Type B pancreatic cell (in vitro differentiated cells): ENCODE measurements at places on chromosomes 12 and 14.

GRCh38 chr12:68573406-68573805 is 37.3 kb upstream of the RAP1B start:
- H3K27me3 ChIP-seq: no peaks in the 10 kb centered on the region
- H3K27ac ChIP-seq: no peak overlapping the region
- H3K36me3 ChIP-seq: no peaks in the 10 kb centered on the region

DNA sequence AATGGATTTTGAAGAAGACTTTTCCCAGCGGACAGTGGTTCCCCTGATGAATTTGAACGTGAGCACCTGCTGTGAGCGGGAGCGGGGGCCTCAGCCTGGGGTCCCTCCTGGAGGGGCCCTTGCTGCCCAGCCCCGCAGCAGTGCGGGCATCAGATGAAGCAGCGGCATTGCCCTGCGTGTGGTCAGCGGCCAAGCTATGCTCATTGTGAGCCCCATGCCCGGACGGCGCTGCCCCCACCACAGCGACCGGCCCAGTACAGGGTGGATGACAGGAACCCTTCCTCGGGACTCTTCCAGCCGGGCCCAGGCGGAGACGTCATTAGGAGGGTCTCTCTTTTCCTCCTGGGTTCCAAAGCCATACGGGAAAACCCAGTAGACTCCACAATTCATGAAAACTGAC is 3.5 kb downstream of the LRCOL1 start:
- H3K27ac ChIP-seq: no peak overlapping the region
- no peak overlapping the region for H3K4me3 ChIP-seq
- no peaks in the 10 kb centered on the region for H3K36me3 ChIP-seq
- peaks cover 28% of the 10 kb centered on the region for H3K4me1 ChIP-seq

- DNase-seq: no peak
- no peaks in the 10 kb centered on the region for H3K4me1 ChIP-seq
- H3K36me3 ChIP-seq: no peaks in the 10 kb centered on the region
These were observed 1218.1 kb downstream of the GALC start for GRCh38 chr14:86774916-86775315.

DNA sequence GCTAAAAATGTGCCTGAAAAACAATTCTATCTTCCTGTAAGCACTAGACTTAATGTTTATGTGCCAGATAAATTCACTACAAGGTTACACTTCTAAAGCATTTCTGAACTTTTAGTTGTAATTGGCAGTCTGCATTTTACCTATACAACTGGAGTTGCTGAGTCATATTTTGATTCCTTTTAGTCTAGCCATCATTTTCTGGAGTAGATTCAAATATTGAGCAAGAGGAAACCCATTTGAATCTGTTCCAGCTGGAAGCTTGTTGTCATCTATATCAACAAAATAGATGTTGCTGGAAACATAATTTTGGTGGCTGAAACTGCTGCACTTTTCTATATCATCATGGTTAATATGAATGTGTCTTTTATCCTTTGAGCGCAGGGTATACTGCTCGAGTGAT is 122.2 kb upstream of the CCDC175 start:
- no peaks in the 10 kb centered on the region for H3K27me3 ChIP-seq
- DNase-seq: no peak
- no peaks in the 10 kb centered on the region for H3K36me3 ChIP-seq

DNA sequence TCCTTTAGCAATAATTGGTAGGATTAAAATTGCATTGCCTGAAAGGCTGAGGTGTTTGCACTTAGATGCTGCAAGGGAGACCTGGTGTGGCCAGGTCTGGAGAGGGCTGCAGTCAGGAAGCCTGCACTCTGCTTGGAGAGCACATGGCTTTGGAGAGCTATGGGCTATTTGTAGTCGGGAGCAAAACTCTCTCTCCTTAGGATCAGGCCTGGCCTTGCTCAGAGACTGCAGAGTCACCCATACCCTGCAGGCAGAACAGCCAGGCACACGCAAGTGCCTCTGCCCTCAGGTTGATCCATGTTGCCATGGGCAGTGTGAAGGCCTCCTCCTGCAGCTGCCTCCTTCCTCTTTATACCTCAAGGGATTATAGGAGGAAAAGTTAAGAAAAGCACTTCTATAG is 26.8 kb downstream of the CKB start:
- no peaks in the 10 kb centered on the region for H3K27me3 ChIP-seq
- DNase-seq: no peak
- H3K27ac ChIP-seq: no peak overlapping the region
- no peak overlapping the region for H3K4me3 ChIP-seq

GRCh38 chr12:41101806-41102205 is 86.3 kb upstream of the PDZRN4 start:
- H3K4me3 ChIP-seq: no peak overlapping the region
- H3K4me1 ChIP-seq: no peaks in the 10 kb centered on the region
- no peak for DNase-seq
- no peak overlapping the region for H3K27ac ChIP-seq

GRCh38 chr12:50018968-50019367 is 6.3 kb downstream of the RACGAP1 start:
- peaks cover 17% of the 10 kb centered on the region for H3K36me3 ChIP-seq
- peaks cover 34% of the 10 kb centered on the region for H3K4me1 ChIP-seq
- H3K27ac ChIP-seq: peak overlapping the region; percentile 0
- no peak overlapping the region for H3K4me3 ChIP-seq

DNA sequence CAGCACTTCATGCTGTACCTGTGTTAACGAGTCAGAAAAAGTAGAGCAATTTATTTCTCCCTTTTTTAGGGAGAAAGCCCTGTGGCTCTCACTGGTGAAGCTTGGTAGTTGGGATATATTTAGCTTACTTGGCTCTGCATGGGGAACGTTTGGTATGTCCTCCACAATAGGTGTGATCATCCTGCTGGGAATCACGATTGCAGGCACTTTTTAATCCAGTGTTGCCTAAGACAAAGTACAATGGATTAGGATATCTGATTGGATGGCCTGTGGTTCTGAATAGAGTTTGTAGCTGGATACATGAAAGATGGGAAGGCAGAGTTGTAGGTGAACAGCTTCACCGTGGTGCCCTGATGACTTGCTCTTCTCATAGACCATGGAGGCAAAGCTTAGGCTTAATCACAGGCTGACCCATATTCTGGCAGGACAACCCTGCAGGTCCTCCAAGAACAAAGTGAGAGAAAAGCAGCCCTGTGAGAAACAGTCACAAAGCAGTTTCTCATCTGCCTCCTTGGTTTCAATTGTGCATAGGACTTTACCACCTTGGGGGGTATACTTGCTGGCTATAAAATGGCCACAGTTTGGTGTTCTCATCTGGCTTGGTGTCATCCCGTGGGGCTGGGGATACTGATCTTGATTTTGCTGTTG is 7.5 kb downstream of the RESF1 start:
- H3K27ac ChIP-seq: peak overlapping the region; percentile 34
- H3K4me3 ChIP-seq: peak overlapping the region; percentile 8
- H3K36me3 ChIP-seq: peaks cover 81% of the 10 kb centered on the region
- H3K4me1 ChIP-seq: peaks cover 11% of the 10 kb centered on the region
- no peaks in the 10 kb centered on the region for H3K27me3 ChIP-seq

DNA sequence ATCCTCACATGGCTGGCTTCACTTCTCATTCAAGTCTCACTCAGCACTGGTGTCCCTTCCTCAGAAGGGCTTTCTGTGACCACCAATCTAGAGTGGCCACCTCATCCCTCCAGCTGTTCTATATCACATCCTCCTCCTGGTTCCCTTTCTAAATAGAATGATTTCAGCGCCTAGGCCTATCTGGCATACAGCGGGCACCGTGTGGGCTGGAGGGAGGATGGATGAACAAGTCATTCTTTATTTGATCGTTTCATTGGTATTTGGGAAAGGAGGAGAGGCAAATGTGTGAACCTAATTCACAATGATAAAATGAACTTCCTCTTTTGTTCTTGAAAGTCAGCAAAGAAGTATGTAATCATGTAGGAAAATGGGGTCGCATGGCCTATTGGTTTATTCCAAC is 394.2 kb downstream of the DPF3 start:
- DNase-seq: no peak
- H3K27ac ChIP-seq: no peak overlapping the region
- no peaks in the 10 kb centered on the region for H3K27me3 ChIP-seq
- no peaks in the 10 kb centered on the region for H3K4me1 ChIP-seq
- no peak overlapping the region for H3K4me3 ChIP-seq
- H3K36me3 ChIP-seq: no peaks in the 10 kb centered on the region

DNA sequence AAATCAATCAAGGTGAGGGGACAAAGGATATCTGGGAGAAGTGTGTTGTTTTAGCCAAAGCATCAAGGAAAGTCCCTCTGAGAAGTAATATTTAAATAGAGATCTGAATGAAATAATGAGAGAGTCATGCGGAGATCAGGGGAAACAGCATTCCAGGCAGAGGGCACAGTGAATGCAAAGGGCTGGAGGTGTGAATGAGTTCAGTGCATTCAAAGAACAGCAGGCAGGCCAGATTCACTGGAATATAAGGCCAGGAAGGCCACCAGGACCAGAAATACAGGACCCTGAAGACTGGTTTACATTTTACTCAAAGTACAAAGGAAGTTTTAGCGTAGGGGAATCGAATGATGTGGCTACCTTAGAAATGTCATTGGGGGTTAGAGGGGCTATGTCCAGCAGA is 436.2 kb upstream of the TMEM132C start:
- H3K4me1 ChIP-seq: no peaks in the 10 kb centered on the region
- no peaks in the 10 kb centered on the region for H3K36me3 ChIP-seq
- no peaks in the 10 kb centered on the region for H3K27me3 ChIP-seq
- no peak overlapping the region for H3K4me3 ChIP-seq
- DNase-seq: no peak

DNA sequence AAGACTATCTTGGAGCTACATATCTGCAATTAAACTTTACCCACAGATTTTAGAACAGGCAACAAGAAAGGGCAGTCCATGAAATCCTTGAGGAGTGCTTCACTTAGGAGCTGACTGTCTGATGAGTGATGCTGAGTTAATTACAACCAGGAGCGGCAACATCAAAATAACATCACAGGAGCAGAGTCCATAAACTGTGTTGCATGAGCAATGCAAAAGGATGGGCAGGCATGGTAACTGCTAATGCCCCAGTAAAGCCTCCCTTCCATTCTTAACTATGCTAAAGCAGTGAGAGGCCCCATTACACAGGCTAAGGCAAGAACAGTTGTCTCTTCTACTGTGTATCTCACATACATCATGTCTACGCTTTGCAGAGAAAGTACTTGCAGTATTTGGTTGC is 156.6 kb downstream of the PAX9 start:
- H3K4me1 ChIP-seq: peaks cover 19% of the 10 kb centered on the region
- H3K27me3 ChIP-seq: peaks cover 6% of the 10 kb centered on the region
- no peak overlapping the region for H3K27ac ChIP-seq
- H3K4me3 ChIP-seq: no peak overlapping the region

GRCh38 chr14:34081101-34081575 is 130.3 kb upstream of the EGLN3 start:
- peaks cover 24% of the 10 kb centered on the region for H3K4me1 ChIP-seq
- DNase-seq: no peak
- H3K27ac ChIP-seq: peak overlapping the region; percentile 6
- no peaks in the 10 kb centered on the region for H3K27me3 ChIP-seq
- no peaks in the 10 kb centered on the region for H3K36me3 ChIP-seq

DNA sequence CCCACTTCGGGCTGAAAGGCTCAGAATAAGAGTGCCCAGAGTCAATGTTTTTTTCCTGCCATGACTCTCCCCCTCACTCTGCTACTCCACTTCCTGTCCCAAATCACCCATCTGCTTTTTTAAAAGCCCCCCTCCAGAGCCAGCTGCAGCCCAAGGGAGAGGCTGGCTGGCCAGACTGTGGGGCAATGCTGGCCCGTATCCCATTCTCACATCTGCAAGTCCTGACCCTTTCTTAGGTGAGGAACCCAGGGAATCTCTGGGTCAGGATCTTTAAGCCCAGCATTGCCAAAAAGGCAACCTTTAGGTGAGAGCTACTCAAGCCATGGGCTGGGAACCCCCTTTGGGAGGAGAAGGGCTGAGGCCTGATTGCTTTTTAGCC is 1.7 kb upstream of the ITGA5 start:
- no peak overlapping the region for H3K27ac ChIP-seq
- no peak for DNase-seq
- peaks cover 40% of the 10 kb centered on the region for H3K4me1 ChIP-seq
- peak overlapping the region; percentile 74 for H3K4me3 ChIP-seq
- H3K36me3 ChIP-seq: no peaks in the 10 kb centered on the region
- peaks cover 77% of the 10 kb centered on the region for H3K27me3 ChIP-seq

DNA sequence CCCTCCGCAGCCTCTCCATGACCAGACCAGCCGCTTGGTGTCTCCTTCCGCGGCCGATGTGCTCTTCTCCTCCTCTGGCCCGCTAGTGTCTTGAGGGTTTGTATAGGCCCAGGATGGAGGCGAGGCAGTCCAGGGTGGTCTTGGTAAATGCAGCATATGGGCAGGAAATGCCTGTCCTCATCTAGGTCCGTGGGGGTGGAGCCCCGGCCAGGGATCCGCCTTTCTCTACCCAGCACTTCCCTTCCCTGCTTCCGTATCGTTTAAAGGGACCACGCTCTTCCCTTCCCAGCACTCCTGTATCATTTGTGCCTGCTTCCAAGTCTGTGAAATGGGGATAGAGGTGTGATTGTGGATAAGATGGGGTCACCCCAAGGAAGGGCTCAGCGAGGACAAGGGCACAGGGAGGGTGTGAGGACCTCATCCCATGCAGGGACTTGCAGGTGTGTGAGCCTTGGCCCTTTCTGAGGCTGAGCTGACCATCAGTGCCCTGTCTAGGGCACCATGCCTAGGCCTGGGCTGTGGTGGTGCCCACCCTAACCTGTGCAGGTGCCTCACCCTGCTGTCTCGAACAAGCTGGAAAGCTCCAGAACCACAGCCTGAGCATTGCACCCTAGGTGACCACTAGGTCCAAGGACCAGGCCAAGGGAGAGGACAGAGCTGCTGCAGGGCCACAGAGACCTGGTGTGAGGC is 326.8 kb upstream of the RTL1 start:
- no peaks in the 10 kb centered on the region for H3K27me3 ChIP-seq
- no peaks in the 10 kb centered on the region for H3K36me3 ChIP-seq
- peak; percentile 50 for DNase-seq
- H3K4me3 ChIP-seq: no peak overlapping the region
- no peak overlapping the region for H3K27ac ChIP-seq
- H3K4me1 ChIP-seq: peaks cover 14% of the 10 kb centered on the region

GRCh38 chr12:12563290-12563928 is 746 bp upstream of the DUSP16 start:
- peaks cover 25% of the 10 kb centered on the region for H3K36me3 ChIP-seq
- no peak for DNase-seq
- H3K27ac ChIP-seq: peak overlapping the region; percentile 99
- H3K27me3 ChIP-seq: peaks cover 3% of the 10 kb centered on the region

- H3K27ac ChIP-seq: peak overlapping the region; percentile 96
- H3K4me3 ChIP-seq: peak overlapping the region; percentile 47
- H3K4me1 ChIP-seq: peaks cover 20% of the 10 kb centered on the region
- H3K36me3 ChIP-seq: no peaks in the 10 kb centered on the region
These were observed 6.7 kb upstream of the KRT75 start for GRCh38 chr12:52440821-52441319.

DNA sequence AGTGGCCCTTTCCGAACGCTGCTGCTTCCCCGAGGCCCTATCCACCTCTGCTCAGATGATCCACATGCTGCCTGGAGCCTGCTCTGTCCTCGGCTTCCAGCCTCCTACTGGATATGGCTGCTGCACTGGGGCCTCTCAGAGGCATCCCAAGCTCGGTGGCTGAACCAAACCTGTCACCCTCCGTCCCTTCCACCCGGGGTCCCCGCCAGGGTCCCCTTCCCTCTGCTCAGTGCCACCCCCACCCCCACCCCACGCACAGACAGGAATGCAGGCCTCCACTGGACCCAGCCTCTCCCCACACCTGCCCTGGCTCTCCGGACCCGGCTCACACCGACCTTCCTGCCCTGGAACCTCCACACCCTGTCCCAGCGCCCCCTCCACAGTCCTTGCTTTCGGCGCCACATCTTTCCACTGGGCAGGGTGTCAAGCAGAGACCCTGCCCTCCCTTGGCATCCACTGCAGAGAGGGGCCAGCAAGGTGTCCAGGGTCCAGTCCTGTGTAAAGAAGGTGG is 6.1 kb downstream of the CEP170B start:
- peaks cover 8% of the 10 kb centered on the region for H3K27me3 ChIP-seq
- no peaks in the 10 kb centered on the region for H3K36me3 ChIP-seq
- peaks cover 11% of the 10 kb centered on the region for H3K4me1 ChIP-seq
- no peak overlapping the region for H3K27ac ChIP-seq
